RPMI8226 (cell line): ENCODE measurements at places on chromosomes 11 and 22.
A peak's percentile ranks its signal among the peaks of the same experiment; 100 is the strongest.

DNA sequence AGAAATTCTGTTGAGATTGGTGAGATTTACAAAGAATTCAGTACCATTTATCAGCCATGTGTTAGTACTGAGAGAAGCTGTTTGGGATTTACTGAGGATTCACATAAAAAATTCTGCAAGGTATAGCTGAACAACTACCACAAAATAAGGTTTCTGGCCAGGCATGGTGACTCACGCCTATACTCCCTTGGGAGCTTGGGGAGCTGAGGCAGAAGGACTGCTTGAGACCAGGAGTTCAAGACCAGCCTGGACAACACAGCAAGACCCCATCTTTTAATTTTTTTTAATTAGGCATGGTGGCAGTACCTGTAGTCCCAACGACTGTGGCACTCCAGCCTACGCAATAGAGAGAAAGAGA is 86.7 kb downstream of the SIK3 start:
- DNase-seq: no peak

- no peak for DNase-seq
Measured at GRCh38 chr11:15276621-15277020, 161.9 kb downstream of the INSC start.

DNA sequence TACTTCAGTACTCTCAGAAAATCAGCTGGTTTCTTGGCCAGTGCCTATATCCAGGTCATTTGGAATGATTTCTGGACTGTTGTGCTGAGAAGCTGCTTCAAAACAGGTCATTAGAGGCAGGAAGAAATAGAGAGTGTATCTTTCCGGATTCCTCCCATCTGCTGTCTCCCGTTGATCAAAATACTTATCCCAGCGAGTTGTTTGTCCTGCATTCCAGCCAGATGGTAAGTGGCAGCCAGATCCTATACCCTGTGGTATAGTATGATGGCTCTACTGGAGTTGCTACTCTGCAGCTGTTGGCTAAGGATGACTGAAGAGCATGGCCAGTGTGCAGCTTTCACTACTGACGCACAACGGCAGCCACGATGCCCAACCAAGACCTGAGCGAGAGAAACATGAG is 560.9 kb upstream of the ANO5 start:
- DNase-seq: no peak

DNA sequence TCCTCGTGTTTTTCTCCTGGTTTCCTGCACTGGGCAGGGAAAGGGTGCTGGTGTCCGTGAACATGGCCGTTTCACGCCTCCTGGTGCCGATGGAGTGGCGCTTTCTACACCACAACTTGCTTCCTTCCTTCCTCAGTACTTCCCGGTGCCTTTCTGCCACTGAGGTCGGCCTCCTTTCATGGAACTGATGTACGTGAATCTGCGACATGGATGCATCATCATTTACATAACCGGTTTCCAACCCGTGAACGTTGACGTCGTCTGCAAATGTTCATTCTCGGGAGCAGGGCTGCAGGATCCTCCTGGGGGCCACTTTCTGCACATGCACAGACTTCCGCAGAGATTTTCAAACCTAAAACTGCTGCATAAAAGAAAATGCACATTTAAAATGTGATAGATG is 474.4 kb downstream of the BRD1 start:
- no peak for DNase-seq

GRCh38 chr22:41410311-41410751 is 28.6 kb downstream of the TEF start:
- no peak for DNase-seq

GRCh38 chr11:16505481-16505880 is 149.1 kb upstream of the SOX6 start:
- DNase-seq: no peak

GRCh38 chr22:45007391-45008185 is 2.2 kb downstream of the PHF21B start:
- DNase-seq: no peak

DNA sequence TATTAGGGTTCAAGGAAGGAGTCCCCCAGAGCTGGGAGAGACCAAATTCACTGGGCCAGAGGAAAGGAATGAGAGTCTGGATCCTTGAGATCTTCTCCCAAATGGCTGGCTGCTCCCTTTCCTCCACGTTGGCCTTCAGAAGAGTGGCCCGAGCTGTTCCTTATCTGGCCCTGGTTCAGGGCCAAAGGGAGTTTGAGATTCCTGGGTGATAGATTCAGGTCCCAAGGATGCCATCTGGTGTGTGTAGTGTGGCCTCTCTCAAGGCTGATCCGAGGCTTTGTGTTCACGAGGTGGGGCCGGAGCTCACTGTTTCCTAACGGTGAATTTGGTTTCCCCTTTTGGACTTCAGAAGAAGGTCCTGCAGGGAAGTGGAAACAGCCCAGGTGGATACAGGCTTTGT is 17.4 kb upstream of the ABCC8 start:
- no peak for DNase-seq

DNA sequence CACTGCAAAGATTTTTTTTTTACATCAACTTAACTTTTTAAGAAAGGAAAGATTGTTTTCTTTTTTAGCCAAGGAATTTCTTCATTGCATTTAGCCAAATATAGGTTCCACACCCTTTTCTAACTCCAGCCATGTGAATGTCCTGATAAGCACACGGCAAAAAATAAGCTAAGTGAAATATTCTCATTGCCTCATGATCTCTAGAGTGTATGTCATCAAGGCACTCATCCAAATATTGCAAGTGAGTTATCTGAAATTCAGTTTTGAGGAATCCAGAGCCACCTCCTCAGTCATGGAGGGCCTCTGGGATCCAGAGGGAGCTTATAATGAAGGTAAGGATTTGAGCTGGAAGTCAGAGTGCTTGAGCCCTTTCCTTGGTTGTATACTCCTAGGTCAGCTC is 80.0 kb downstream of the BLID start:
- DNase-seq: no peak

- DNase-seq: peak; percentile 31
Measured at GRCh38 chr11:10076458-10077141, 217.4 kb downstream of the SBF2 start.

DNA sequence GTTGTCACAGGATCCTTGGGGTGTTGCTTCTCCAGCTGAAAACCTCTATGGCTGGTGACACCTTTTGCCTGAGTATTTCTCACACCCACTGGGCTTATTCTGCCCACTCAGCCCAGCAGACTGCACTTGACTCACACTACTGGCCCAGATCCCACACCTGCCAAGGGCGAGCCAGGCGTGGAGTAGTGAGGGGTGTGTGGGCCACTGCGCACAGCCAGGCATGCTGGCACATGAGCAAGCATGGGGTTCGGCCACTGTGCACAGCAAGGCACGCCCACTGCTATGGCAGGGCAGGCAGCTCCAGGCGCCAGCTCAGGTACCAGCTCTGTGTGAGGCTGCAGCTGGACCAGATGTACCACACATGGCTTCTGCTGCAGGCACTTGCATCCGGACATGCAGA is 116.5 kb upstream of the MTNR1B start:
- DNase-seq: peak; percentile 43

GRCh38 chr11:68471360-68472340 is 11.1 kb downstream of the PPP6R3 start:
- no peak for DNase-seq

DNA sequence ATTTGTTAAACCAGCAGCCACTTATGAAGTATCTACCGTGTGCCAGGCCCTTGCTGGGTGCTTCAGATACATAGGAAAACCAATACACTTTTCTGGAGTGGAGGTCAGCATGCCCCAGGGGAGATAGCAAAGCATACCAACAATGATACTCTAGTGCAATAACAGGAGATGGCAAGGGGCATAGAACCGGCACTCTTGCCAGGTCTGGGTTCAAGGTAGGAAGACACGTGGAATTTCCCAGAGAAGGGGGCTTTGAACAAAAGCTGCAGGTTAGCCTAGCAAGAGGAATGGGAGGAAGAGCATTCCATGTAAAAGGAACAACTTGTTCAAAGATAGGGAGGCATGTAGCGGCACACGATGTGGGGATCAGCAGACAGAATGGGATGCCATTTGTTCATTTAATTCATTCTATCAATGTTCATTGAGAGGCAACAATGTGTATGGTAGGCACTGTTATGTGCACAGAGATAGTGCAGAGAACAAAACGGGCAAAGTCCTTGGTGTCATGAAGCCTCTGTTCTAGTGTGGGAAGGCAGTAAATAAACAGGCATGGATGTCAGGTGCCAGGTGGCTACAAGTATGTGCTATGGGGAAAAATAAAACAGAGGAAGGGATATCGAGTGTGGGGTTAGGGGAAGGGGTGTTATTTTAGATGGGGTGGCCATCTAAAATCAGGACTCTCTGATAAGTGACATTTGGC is 162.6 kb upstream of the E2F8 start:
- DNase-seq: no peak

- peak; percentile 33 for DNase-seq
Measured at GRCh38 chr11:9385327-9385899, 961 bp downstream of the IPO7 start.

GRCh38 chr11:78912778-78913177 is 338.1 kb upstream of the NARS2 start:
- DNase-seq: no peak

DNA sequence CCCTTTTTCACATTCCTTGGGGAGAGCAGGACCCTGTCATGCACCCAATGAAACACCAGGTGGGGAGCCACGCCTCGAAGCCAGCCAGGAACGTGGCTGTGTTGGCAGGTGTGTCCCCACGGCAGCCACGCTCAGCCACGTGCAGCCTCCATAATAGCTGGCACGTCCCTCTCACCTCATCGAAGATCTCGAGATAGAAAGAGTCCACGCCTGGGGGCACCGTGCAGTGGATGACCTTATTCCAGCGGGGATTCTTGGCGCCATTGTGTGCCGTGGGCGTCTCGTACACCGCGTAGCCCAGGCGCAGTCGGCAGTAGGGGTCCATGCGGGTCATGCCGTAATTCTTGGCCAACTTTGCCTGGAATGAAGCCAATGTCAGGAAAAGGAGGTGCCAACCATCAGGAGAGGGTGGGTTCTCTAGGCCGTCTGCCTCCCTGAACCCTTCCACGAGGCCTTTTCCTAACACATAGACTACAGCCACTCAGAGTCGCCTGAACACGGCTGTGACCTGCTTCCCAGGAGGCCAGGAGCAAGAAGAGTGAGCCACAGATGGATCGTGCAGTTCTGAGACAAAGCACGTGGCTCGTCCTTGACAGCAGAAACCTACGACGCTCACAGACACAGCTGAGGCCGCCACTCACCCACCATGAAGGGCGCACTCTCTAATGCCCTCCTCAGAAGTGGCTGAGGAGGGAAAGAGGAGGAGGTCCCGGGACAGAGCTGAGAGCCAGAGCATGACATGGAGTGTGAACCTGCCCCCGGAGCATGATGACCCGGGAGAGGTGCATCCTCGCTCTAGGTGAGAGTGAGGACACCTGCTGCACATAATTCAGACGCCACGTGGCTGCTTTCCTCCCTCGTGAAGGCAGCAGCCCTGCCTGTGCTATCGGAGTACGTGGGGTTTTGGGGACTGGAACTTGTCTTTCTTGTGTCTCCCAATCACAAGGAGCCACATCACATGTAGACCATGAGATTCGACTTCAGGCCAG is 19.1 kb downstream of the TOLLIP start:
- DNase-seq: no peak

- peak; percentile 45 for DNase-seq
Measured at GRCh38 chr11:111765320-111765983, 737 bp downstream of the PPP2R1B start.

DNA sequence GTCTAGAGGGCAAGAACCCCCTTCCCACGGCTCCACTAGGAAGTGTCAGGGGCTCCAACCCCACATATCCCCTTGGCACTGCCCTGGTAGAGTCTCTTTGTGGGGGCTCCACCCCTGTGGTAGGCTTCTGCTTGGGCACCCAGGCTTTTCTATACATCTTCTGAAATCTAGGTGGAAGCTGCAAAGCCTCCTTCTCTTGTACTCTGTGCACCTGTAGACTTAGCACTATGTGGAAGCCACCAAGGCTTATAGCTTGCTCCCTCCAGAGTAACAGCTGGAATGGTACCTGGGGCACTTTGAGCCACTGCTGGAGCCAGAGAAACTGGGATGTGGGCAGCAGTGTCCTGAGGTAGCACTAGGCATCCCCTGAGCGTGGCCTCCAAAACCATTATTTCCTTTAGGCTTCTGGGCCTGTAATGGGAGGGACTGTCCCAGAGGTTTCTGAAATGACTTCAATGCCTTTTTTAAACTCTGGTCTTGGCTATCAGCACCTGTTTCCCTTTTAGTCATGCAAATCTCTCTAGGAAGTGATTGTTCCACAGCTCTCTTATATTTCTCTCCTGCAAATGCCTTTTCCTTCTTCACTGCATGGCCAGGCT is 68.4 kb downstream of the TRAF6 start:
- no peak for DNase-seq

- no peak for DNase-seq
Measured at GRCh38 chr11:130076778-130077481, 7.2 kb downstream of the APLP2 start.

DNA sequence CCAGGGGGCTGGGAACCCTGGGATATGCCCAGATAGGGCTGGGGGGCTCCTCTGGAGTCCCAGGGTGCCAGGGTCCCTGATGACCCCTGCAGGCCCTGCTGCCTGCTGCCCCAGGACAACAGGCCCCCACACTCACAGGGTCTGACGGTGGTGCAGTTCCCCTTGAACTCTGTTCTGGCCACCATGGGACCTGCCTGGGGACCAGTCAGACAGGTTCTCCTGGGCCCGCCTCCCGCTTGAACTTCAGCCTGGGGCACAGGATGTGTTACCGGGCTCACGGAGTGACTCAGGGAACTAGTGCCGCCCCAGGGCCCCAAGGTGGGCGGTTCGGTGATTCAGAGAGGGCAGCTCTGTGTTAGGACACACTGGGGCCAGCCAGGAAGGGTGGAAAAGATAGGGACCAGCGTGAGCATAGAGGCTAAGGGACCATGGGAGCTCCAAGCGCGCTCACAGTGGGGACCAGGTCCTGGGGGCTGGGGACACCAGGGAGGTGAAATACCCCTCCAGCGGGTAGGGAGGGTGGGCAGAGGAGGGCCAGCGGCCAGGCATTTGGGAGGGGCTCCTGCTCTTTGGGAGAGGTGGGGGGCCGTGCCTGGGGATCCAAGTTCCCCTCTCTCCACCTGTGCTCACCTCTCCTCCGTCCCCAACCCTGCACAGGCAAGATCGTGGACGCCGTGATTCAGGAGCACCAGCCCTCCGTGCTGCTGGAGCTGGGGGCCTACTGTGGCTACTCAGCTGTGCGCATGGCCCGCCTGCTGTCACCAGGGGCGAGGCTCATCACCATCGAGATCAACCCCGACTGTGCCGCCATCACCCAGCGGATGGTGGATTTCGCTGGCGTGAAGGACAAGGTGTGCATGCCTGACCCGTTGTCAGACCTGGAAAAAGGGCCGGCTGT is 21.5 kb upstream of the TXNRD2 start:
- DNase-seq: no peak

DNA sequence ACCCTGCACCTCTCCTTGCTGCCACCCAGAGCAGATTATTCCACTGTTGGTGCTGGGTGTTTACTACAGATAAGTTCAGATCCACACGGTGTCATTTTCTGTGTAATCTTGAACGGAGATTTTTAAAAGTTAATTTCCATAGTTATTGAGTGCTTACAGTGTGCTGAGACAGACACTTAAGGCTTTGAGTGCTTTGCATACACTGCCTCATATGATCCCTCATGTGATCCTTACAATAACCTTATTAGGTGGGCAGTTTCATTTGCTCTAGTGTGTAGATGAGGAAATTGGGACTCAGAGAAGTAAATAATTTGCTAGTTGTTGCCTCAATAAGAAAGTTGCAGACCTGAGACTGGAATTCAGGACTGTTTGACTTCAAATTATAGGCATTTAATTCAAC is 32.3 kb upstream of the ME3 start:
- DNase-seq: no peak

- DNase-seq: no peak
Measured at GRCh38 chr11:67422891-67423290, 5.4 kb upstream of the RPS6KB2 start.

- DNase-seq: peak; percentile 67
Measured at GRCh38 chr11:119363851-119364590, 17.5 kb downstream of the USP2 start.

GRCh38 chr11:85758026-85758425 is 52.9 kb downstream of the SYTL2 start:
- DNase-seq: no peak
